ENCODE measurements at places on chromosomes 12 and 14.

DNA sequence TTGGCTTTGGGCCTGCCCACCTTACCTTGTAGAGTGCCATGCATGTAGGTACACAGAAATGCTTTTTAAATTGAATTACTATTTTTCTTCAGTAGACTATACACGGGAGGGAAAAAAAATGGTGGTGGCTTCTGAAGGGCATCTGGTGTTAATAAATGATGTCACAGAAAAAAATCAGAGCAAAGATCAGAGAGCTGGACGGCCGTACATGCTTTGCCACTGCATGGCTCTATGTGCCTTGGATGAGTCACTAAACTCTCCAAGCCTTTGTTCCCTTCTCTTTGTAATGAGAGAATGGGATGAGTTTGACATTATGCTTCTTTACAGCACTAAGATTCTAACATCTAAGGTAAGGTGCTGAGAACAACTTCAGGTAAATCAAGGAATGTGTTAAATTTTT lies 376.4 kb upstream of the DDHD1 start:
- no peak for DNase-seq

DNA sequence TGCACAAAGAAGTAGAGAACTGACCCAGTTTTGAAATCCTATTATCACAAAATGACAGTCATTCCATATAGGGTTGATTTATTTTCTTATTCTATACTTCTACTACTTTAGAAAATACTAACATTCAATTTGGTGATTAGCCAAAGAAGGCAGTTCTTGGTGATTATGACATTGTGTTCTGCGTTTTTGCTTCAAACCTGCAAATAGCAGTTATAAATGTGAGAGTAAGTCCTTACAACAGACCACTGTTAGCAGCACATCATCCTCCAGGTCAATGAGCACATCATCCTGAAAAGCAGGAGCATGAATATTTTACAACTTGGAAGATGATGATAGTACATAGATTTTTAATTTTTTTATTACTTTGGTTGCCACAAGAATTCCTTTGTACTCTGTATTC lies 53.1 kb downstream of the LIN7A start:
- no peak for DNase-seq

GRCh38 chr12:132249689-132250478 lies 79.5 kb downstream of the GALNT9 start:
- DNase-seq, result no peak

DNA sequence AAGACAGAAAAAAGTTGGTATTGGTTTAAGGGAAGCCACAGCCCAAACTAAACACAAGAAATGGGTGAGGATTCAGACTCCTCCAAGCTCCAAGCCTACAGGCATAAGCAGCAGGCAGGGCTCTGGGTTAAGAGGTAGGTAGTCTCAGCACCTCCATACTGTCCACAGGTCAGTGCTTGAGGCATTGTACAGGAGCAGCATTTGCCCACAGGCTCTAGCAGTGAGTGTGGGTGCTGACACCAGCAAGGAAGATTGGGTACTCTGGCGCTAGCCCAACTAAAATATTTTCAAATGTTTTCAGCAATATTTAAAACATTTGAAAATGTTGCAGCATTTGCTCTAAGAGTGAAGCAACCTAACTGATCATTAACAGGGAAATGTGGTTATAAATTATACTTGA lies 33.1 kb downstream of the FERMT2 start:
- peak; percentile 32 for DNase-seq

- DNase-seq, result peak; percentile 25
Measured at GRCh38 chr14:85402569-85403162, 127.3 kb upstream of the FLRT2 start.

- no peak for DNase-seq
Measured at GRCh38 chr14:103730490-103731035, 15.0 kb downstream of the ZFYVE21 start.

GRCh38 chr12:18721452-18721851 lies 16.4 kb downstream of the PLCZ1 start:
- DNase-seq, result no peak

GRCh38 chr12:52615208-52615868 lies 3.0 kb downstream of the KRT73 start:
- no peak for DNase-seq

- peak; percentile 76 for DNase-seq
Measured at GRCh38 chr14:100285021-100285912, 21.0 kb downstream of the SLC25A29 start.

- no peak for DNase-seq
Measured at GRCh38 chr12:75205558-75205957, 4.1 kb downstream of the KCNC2 start.

- DNase-seq, result no peak
Measured at GRCh38 chr14:68401855-68402254, 391.0 kb downstream of the ZFP36L1 start.

GRCh38 chr14:98704441-98704840 lies 567.6 kb downstream of the BCL11B start:
- no peak for DNase-seq

DNA sequence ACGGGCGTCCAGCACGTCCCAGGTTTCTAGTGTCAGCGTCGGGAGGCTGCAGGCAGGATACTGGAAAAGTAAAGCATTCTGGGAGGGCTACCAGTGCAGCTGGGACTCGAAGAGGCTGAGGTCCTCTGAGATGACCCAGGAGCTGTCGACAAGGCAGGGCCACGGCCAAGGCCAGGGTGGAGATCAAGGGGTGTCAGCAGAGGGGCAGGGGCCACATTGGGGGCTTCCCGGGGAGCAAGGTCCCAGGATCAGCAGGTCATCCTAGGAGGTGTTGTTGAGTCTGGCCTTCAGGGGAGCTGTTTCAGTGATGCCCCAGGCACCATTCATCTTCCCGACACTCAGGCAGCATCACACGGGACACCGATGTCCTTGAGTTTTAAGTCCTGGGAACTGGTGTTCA lies 377.8 kb upstream of the SFSWAP start:
- no peak for DNase-seq

DNA sequence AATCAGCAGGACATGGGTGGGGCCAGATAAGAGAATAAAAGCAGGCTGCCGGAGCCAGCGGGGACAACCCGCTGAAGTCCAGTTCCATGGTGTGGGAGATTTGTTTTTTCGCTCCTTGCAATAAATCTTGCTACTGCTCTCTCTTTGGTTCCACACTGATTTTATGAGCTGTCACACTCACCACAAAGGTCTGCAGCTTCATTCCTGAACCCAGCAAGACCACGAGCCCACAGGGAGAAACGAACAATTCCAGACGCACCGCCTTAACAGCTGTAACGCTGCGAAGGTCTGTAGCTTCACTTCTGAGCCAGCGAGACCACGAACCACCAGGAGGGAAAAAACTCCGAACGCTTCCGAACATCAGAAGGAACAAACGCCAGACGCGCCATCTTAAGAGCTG lies 2.8 kb upstream of the CNIH1 start:
- no peak for DNase-seq

GRCh38 chr14:72754949-72755348 lies 139.0 kb downstream of the DPF3 start:
- DNase-seq, result no peak

DNA sequence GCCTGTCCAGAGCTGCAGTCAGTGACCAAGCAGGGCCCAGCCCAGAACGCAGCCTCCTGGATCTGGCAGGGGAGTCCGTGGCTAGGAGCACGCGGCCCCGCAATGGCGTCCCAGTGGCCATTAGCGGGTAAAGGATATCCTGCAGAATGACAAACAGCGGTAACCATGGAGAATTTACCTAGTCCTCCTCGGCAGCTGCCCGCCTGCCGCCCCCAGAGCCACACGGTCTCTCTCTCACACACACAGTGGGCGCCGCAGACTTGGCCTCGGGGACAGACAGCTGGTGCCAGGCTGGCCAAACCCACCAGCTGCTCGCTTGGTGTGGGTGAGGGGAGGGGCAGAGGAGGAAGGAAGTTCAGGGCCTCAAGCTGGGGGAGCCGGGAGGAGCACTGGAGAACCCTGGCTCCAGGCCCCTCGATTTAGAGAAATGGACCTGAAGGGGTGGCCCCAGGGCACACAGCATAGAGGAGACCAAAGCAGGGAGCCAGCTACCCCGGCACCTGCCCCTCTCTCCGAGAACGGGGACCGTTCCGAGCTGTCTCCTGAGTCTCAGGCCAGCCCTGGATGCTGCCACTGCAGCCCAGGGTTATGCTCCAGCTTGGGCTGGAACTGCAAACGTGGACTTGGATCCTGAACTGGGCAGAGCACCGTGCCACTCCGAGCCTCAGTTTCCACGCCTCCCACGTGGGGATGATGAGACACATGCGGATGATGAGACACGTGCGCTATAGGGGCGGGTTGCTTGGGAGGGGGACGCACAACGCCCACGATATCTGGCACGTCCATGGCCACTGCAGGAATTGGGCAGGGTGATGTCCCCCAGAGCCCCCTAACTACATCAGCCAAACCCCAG lies 3.4 kb downstream of the CDK2AP1 start:
- DNase-seq, result no peak

DNA sequence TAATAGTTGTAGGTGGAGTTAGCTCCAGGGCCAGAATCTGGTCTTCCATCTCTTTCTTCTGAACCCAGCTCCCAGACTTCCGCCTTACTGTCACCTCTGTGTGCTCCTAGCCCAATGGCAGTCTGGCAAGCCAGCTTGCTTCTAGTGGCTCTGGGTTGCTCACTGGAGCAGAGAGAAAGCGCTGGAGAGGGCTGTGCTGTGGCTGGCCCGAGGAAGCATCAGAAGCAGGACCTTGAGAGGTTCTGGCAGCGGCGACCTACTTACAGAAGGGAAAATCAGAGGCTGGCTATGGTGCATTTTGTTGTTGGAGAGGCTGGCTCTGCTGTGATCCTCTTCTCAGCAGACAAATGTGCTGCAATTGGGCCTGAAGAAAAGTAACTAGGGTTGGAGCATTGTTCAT lies 28.6 kb downstream of the KCNA5 start:
- DNase-seq, result no peak

GRCh38 chr12:121252712-121253345 lies 42.9 kb downstream of the P2RX4 start:
- no peak for DNase-seq

- no peak for DNase-seq
Measured at GRCh38 chr14:23750357-23750756, 114.2 kb downstream of the DHRS2 start.

GRCh38 chr12:85007836-85008235 lies 28.2 kb downstream of the TSPAN19 start:
- peak; percentile 6 for DNase-seq

DNA sequence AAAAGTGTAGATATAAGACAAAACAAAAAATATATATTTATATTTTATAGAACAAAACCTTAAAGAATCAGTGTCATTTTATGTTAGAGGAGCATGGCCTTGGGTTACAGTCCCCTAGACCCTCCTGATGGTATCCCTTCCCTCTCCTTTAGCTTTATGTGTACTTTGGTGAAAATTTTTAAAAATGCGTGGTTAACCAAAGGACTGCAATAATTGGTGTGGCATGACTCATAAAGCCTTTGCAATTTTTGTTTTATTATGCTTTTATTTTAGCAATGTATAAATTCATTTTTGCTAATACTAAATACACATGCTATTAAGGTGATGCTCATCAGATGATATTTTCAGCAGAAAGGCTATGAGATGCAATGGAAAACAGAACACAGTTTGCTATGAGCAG lies 264.4 kb downstream of the SYT1 start:
- DNase-seq, result no peak

DNA sequence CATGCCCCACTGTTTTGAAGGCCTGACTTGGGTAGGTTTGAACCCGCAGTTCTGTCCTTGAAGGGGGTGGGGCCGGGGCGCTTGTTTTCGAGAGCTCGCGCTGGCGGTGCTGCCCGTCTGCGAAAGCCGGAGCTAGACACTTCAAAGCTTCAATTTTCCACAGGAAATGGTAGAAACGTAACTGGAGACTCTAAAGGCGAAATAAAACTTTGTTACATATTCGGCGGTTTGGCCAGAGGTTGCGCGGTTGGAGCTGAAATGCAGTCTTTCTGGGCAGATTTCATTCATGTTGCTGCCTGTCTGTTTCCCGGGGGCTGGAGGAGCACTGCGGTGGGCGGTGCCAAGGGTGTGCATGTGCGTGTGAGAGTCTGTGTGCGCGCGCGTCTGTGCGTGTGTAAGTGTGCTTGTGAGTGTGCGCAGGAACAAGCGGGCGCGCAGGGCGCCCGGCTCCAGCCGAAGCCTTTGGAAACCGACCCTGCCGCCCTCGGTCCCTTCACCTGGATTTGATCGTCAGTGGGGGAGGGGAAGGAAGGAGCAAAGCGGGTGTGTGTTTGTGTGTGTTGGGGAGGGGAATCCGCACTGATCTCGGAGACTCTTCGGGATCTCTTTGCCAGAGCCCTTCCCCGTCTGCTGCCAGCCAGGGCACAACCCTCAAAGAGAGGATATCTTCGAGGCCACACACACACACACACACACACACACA lies 227.7 kb upstream of the CRY1 start:
- peak; percentile 64 for DNase-seq

DNA sequence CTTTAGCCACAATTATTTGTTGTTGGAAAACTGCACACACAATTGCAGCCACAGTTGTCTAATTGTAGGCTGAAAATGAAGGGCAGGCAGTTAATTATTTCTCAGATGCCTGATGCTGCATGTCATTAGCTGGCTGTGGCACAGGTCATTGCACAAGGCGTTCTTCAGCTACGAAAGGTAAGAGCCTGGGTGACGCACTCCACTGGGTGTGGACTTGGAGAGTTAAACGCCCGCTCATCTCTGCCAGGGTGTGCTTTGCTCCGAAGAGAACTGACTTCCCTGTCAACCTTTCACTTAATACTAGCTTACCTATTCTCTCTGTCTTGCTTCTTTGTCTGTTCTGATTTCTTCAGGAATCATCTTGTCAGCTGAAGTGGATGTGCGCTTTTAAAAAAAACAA lies 91.4 kb upstream of the CPM start:
- DNase-seq, result peak; percentile 98

- no peak for DNase-seq
Measured at GRCh38 chr12:6966351-6966750, 4.1 kb downstream of the PHB2 start.

- DNase-seq, result peak; percentile 83
Measured at GRCh38 chr12:54368709-54369596, 4.7 kb upstream of the GPR84 start.

DNA sequence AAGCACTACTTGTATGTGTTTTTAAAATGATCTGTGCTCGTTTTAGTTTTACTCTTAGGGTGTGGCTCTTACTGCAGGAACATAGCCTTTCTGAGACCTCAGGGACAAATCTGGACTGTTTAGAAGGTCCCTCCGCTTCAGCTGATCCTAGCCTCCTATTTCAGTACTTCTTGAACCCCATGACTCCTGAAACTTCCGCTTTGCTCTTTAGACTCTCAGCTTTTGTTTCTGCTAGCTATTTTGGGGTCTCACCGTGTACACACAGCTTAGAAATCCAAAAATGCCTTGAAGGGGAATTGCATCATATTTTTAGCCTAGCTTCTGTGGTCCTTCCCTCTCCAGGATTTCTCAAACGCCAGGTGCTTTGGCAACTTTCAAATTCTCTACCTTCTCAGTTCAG lies 8.3 kb downstream of the OR11G2 start:
- DNase-seq, result no peak
